Activated naive CD8-positive, alpha-beta T cell treated with anti-CD3 and anti-CD28 coated beads for 36 hours (primary cell): ENCODE measurements at places on chromosomes 13 and 19. TPM values are rescaled to one million over a fixed set of nuclear protein-coding genes. Genes with fewer than 3 reads are reported as not detected.

DNA sequence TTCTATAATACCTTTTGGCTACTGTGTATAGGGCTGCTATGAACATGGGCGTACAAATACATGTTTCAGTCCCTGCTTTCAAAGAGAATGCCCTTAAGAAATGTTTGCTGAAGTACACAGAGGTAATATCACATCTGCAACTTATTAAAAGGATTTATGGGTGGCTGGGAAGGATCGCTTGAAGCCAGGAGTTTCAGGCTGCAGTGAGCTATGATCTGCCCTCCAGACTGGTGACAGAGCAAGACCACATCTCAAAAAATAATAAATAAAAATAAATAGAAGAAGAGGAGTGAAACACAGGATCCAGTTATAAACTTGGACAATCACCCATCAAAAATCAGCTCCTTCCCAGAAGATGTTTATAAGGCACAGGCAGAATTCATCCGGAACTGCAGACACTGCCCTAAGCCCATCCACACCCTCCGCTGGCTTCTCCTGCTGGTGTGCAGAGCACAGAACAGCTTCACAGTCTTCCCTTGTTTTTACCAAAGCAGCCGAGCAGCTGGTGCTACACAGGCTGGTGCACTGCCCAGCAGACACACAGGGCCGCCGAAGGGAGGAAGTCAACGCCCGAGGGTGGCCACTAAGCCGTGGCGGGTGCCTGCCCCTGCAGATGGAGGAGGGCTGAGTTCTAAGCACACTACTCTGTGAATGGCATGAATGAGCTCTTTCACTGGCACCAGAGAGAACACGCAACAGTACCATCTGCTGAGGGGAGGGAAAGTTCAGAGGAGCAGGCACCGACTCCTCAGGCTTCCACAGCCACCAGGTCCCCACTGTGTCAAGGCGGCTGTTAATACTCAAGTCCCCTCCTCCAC is 44.0 kb downstream of the BRD4 start:
- H3K4me3 ChIP-seq = peak overlapping the region; percentile 37
- H3K36me3 ChIP-seq = peaks cover 4% of the 10 kb centered on the region
- peak overlapping the region; percentile 58 for H3K27ac ChIP-seq
- H3K4me1 ChIP-seq = peaks cover 94% of the 10 kb centered on the region
- H3K27me3 ChIP-seq = no peaks in the 10 kb centered on the region

DNA sequence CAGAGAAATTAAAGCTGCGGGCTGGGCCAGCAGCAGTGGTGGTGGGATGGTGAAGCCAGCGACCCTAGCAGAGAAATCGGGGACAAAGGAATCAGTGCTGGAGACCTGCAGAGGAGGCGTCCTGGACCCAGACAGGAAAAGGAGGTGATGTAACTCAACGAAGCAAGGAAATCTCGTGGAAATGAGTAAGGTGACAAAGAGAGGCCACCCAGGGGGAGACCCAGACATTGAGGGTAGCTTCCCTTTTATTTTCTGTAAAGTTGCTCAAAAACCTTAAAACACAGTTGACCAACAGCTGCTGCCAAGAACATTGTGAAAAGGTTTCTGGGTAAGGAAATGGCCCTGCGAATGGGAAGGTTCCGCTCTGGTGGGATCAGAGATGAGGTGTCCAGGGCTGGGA is 13.3 kb upstream of the RETN start:
- no peaks in the 10 kb centered on the region for H3K36me3 ChIP-seq
- no peak overlapping the region for H3K27ac ChIP-seq
- no peak for DNase-seq
- no peak overlapping the region for H3K4me3 ChIP-seq
- H3K4me1 ChIP-seq = peaks cover 33% of the 10 kb centered on the region

- H3K27me3 ChIP-seq = no peaks in the 10 kb centered on the region
- peaks cover 9% of the 10 kb centered on the region for H3K4me1 ChIP-seq
- H3K36me3 ChIP-seq = peaks cover 3% of the 10 kb centered on the region
- H3K4me3 ChIP-seq = peak overlapping the region; percentile 97
- peak overlapping the region; percentile 78 for H3K27ac ChIP-seq
- no peak for DNase-seq
Measured at GRCh38 chr19:13952931-13953531, 722 bp downstream of the DCAF15 start.

GRCh38 chr19:35432911-35433310 is 15.1 kb upstream of the FFAR2 start:
- peaks cover 7% of the 10 kb centered on the region for H3K36me3 ChIP-seq
- DNase-seq = no peak
- H3K27ac ChIP-seq = no peak overlapping the region
- H3K4me3 ChIP-seq = no peak overlapping the region
- H3K27me3 ChIP-seq = peaks cover 37% of the 10 kb centered on the region
- peaks cover 16% of the 10 kb centered on the region for H3K4me1 ChIP-seq

- H3K27me3 ChIP-seq = peaks cover 15% of the 10 kb centered on the region
- H3K27ac ChIP-seq = no peak overlapping the region
- no peaks in the 10 kb centered on the region for H3K36me3 ChIP-seq
- no peak overlapping the region for H3K4me3 ChIP-seq
- H3K4me1 ChIP-seq = no peaks in the 10 kb centered on the region
Measured at GRCh38 chr13:94776956-94777355, 64.6 kb upstream of the SOX21 start.

- DNase-seq = no peak
- H3K4me3 ChIP-seq = no peak overlapping the region
- H3K4me1 ChIP-seq = peaks cover 2% of the 10 kb centered on the region
- no peaks in the 10 kb centered on the region for H3K36me3 ChIP-seq
Measured at GRCh38 chr19:51789061-51789795, 5.7 kb upstream of the FPR3 start.

DNA sequence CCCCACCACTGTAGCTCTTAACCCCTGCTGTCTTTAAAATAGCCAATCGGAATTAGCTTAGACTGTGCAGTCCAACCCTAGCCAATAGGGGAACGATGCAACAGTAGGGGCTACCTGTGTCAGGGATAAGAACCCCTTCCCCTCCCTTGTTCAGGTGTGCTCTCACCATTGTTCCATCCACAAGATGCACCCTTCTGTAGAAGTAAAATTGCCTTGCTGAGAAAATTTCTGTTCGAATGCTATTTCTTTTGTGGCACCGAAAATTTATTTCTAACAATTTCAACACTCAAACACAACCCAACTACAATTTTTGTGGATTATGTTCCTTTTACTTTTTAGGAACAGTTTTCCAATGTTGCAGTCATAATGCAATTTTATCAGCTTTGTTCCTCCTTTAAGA is 3.6 kb upstream of the ZNF583 start:
- DNase-seq = no peak
- H3K36me3 ChIP-seq = peaks cover 79% of the 10 kb centered on the region
- no peaks in the 10 kb centered on the region for H3K27me3 ChIP-seq
- no peak overlapping the region for H3K27ac ChIP-seq

DNA sequence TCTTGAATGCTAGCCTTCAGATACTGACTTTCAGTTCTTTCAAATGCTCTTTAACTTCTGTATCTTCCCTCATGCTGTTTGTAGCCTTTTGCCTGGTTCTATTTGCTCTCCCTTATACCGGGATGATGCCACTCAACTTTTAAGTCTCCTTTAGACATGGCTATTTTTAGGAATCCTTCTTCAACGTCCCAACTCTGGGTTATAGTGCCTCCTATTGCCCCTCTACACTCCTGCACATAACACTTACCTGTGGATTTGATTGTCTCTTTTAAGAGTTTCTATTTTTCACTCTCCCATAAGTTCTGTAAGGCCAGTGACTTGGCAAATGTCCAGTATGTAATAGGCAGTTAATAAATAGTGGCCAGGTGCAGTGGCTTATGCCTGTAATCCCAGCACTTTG is 343.0 kb downstream of the KLF5 start:
- H3K27ac ChIP-seq = no peak overlapping the region
- H3K4me3 ChIP-seq = no peak overlapping the region
- no peaks in the 10 kb centered on the region for H3K27me3 ChIP-seq
- H3K36me3 ChIP-seq = no peaks in the 10 kb centered on the region
- H3K4me1 ChIP-seq = no peaks in the 10 kb centered on the region

DNA sequence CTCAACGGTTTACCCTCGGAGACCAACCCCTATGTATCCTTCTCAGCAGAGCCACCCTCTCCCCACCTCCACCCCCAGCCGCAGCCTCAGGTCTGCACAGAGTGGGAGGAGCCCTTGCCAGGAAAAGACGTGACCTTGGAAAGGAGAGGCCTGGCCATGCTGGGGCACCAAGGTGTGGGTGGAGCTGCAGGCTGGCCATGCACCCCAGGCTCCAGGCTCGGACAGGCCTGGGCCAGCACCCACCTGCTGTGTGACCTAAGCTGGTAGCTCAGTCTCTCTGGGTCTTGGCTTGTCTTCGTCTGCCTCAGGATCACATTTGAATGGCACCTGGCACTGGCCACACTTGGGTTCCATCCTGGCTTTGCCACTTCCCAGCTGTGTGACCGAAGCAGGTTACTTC is 29.5 kb downstream of the CCDC8 start:
- DNase-seq = no peak
- H3K27ac ChIP-seq = no peak overlapping the region
- H3K4me3 ChIP-seq = no peak overlapping the region
- no peaks in the 10 kb centered on the region for H3K4me1 ChIP-seq
- H3K36me3 ChIP-seq = peaks cover 37% of the 10 kb centered on the region

DNA sequence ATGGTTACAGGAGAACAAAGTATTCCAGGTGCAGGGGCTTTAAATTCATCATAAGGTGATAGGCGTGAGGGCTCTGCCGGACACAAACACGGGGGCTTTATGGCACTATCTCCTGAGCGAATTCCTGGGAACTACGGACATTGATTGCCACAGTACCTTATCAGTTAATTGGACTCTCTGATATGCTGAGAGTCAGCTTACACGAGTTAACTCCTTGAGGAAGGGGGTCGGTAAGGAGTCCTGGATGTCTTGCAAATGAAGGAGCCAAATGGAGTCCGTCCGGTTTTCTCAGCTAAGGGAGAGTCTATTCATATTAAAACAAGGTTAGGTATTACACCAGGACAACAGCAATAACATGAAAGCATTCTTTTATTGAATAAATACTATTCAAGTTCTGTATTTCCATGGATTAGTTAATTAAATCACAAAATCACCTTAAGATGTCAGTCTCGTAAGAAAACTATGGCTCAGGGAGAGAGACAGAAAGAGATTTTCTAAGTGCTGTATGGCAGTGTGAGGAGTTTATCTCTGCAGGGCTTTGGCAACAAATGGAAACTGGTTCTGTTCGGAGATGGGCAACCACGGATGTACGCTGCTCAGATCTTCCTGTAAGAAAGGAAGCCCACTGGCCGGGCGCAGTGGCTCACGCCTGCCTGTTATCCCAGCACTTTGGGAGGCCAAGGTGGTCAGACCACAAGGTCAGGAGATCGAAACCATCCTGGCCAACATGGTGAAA is 26.2 kb upstream of the HIF3A start:
- H3K36me3 ChIP-seq = no peaks in the 10 kb centered on the region
- DNase-seq = no peak
- H3K27me3 ChIP-seq = peaks cover 42% of the 10 kb centered on the region
- no peak overlapping the region for H3K4me3 ChIP-seq
- no peak overlapping the region for H3K27ac ChIP-seq
- peaks cover 17% of the 10 kb centered on the region for H3K4me1 ChIP-seq

- no peak for DNase-seq
- H3K27me3 ChIP-seq = peaks cover 3% of the 10 kb centered on the region
- H3K4me3 ChIP-seq = no peak overlapping the region
- H3K27ac ChIP-seq = no peak overlapping the region
- H3K4me1 ChIP-seq = peaks cover 9% of the 10 kb centered on the region
Measured at GRCh38 chr19:33278403-33279269, 23.7 kb downstream of the CEBPA start.

Gene ZNF441
- 4.0 TPM for total RNA-seq

Gene SIGLEC8
- total RNA-seq = not detected

Gene ELSPBP1
- not detected for total RNA-seq

Gene PGLYRP1
- total RNA-seq = not detected

Gene AMH
- total RNA-seq = 7.4 TPM

Gene ZSCAN4
- total RNA-seq = 0.14 TPM

Gene TEX26
- total RNA-seq = not detected

Gene SIGLEC10
- not detected for total RNA-seq

Gene LILRB2
- total RNA-seq = not detected

Gene SLC25A41
- 0.60 TPM for total RNA-seq

Gene NAT14
- total RNA-seq = 24.9 TPM

Gene LGALS7B
- total RNA-seq = not detected

Gene ZNF560
- 0.28 TPM for total RNA-seq

Gene CALR
- total RNA-seq = 688 TPM
